ENCODE measurements at places on chromosomes 11 and 22. TPM values are rescaled to one million over a fixed set of nuclear protein-coding genes. Genes with fewer than 3 reads are reported as not detected.

The FAM180B gene
- total RNA-seq, result not detected

The OR5P2 gene
- total RNA-seq, result not detected

The OR10A2 gene
- total RNA-seq, result not detected

DNA sequence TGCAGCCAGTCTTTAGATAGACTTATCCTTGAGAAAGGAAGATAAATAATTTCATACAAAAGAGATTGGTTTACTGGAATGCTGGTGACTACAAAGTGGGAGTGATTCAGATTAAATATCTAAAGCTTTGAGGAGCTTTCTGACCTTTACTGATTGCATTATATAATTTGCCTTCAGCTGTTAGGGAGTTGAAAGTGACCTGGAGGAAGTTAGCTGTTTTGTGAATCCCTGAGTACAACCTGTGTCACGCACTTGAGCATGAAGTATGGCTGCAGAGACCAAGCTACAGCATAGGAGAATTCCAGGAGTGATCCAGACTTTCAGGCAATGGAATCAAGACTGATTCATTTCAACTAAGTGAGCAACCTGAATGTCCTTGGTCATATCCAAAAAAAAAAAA is 1848.3 kb upstream of the RAG2 start:
- DNase-seq, result no peak

GRCh38 chr11:65448418-65449105 is 26.0 kb downstream of the NEAT1 start:
- no peak for DNase-seq

Measured in CD8-positive, alpha-beta memory T cell (primary cell).